ENCODE measurements at places on chromosomes 7 and 10. TPM values are rescaled to one million over a fixed set of nuclear protein-coding genes. Genes with fewer than 3 reads are reported as not detected.

CRYGN gene
- total RNA-seq, result not detected

SLC18A3 gene
- not detected for total RNA-seq

SFTPA1 gene
- 0.91 TPM for total RNA-seq

DTX2 gene
- 67.8 TPM for total RNA-seq

LEP gene
- 0.89 TPM for total RNA-seq

PHKG1 gene
- total RNA-seq, result 3.1 TPM

- no peak for DNase-seq
Measured at GRCh38 chr10:33665501-33665900, 331.0 kb upstream of the NRP1 start.

DNA sequence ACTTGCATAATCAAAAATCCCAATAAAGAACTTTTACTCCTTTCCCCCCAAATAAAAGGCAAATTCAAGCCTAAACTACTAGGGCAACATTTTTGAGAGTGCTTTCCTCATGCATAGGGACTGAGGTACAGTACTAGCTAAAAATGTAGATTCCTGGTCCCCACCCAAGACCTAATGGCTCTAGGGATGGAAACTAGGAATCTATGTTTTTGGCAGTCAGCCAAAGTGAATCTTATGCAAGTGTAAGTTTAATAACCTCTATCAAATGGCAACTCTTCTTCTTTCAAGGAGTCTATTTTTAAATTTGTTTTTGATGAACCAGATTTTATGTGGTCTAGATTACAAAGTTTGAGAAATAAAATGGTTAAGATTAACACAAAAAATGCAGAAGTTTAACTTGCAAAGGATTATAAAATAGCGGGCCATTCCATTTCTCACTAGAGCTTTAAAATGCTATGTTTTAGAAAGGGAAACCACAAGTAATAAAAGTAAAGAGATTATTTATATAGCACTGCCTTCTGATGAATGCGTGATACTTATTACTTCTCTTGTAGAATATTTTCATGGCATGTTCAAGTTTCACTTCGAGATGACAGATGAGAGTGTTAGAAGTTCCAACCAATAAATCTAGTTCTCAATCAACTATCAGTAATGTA, 70.4 kb upstream of the MDFIC start:
- DNase-seq, result no peak

GRCh38 chr10:3131098-3131497, 41.5 kb downstream of the PITRM1 start:
- DNase-seq, result no peak

GRCh38 chr7:34949361-34949760, 87.9 kb downstream of the DPY19L1 start:
- DNase-seq, result no peak

- DNase-seq, result no peak
Measured at GRCh38 chr10:42177077-42177792, 461.1 kb downstream of the ZNF33B start.

- DNase-seq, result no peak
Measured at GRCh38 chr10:1553951-1554350, 183.4 kb downstream of the ADARB2 start.

- DNase-seq, result no peak
Measured at GRCh38 chr10:30559180-30559579, 70.4 kb downstream of the LYZL2 start.

Data from ureter (tissue), 1 donor.